Suppressor macrophage treated with lipopolysaccharide for 1 hour (primary cell): ENCODE measurements at places on chromosomes 6 and 20.

GRCh38 chr6:14791526-14791925 is 454.3 kb upstream of the JARID2 start:
- peak; percentile 76 for DNase-seq

- DNase-seq, result peak; percentile 70
Observed at GRCh38 chr6:157766901-157767774, 55.9 kb upstream of the SNX9 start.

DNA sequence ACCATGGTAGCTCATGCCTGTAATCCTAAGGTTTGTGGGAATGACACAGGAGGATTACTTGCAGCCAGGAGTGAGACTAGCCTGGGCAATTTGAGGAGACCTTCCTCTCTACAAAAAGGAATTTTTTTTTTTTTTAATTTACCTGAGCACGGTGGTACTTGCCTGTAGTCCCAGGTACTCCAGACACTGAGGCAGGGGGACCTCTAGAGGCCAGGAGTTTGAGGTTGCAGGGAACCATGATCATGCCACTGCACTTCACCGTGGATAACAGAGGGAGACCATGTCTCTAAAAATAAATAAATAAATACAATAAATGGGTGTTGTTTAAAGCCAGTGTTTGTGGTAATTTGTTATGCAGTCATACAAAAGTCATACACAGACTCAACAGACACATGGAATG is 2.4 kb upstream of the HLA-F start:
- DNase-seq, result no peak

DNA sequence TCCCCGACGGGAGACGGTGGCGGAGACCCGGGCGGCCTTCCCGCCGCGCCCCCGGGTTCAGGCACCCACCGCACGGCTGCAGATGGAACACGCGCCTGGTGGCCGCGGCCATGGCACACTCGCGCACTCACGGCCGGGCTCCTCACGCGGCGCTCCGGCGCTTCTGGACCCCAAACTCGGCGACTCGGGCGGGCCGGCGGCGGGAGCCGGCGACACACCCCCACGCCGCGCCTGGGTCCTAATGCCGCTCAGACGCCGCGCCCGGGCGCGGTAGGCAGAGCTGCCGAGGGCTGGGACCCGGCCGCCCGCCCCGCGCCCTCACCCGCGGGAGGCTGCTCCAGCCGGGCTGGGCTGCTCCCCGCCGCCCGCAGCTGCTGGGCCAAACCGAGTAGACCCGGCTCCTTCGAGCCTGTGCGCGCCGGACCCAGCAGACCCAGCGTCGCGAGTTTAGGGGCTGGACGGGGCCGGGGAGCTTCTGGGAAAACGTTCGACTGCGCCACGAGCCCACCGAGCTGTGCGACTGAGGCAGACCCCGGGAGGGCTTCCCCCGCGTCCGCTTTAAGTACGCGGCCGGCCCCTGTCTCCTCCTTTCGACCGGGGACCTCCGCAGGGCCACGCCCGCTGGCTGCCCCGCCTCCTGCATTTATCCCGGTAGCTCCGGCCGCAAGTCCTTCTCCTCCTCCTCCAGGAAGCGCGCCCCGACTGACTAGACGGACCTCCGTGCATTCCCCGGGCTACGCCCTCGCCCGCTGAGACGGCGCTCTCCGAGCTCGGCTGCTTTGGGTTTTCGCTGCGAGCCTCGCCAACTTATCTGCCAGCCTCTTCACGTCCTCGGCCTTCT is at the start of gene SLC4A11:
SLC4A11 (minus strand) TSS at position 165 of the 841 bp plus-strand sequence; CDS start at position 112, 53 bp downstream.
- peak; percentile 92 for DNase-seq

DNA sequence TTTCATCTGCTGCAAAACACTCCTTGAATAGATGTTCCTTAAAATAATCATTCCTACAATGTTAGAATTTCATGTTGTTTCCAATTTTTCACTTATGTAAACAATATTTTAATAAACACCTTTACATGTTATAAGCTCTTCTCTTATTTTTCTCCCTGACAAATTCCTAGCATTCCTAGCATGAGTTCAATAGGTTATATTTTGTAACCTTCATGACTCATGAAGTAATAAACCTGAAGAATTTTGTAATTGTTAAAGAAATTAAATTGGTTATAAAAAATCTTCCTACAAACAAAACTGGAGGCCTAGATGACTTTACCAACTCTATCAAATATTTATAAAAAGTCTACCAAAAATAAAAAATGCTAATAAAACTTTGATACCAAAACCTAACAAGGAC is 66.3 kb downstream of the NT5E start:
- no peak for DNase-seq

GRCh38 chr6:132153221-132153898 is 202.2 kb upstream of the CCN2 start:
- no peak for DNase-seq
